ENCODE measurements at places on chromosomes 13 and 19.

DNA sequence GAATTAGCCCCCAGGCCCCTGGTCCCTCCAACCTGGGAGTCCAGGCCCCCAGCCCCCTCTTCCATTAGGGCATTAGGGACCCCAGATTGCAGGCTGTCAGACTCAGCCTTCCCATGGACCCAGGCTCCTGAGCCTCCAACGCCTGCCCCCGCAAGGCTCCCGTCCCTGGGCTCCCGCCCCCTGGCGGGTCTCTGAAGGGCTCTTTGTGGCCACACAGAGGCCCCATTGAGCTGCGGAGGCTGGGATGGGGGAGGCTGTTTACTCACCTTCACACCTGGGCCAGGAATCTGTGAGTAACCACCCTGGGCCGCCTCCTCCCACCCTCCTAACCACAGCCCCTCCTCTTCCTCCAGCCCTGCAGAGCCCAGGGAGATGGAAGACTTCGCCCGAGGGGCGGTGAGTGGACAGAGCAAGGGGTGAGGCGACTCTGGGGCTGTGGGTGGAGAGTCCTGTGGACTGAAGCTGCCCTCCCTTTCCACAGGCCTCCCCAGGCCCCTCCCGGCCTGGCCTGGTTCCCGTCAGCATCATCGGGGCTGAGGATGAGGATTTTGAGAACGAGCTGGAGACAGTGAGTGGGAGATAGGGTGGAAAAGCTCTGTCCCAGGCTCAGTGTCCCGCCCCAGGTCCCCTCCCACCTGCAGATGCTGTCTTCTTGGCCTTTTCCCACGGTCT is 4.9 kb downstream of the ARHGEF1 start:
- peak; percentile 23 for DNase-seq

DNA sequence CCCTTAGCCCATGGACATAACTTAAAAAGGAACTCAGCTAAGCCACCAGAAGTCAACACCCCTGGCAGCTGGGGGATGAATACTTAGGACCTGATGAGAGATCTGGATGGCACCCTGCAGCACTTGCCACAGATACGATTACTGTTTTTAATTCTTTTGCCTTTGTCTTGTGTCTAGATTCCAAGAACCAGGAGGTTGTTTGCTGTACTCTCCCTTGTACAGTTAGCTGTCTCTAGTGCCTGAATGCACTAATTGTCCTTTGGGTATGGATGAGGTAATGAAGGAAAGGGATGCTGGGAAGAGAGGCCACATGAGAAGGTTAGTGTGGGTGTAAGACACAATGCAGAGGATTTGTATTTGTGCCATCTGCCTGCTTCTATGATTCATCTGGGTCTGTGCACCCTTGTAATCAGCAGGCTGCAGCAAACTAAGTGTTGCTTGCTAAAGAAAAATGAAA is 385.8 kb downstream of the KCNRG start:
- DNase-seq, result peak; percentile 5

DNA sequence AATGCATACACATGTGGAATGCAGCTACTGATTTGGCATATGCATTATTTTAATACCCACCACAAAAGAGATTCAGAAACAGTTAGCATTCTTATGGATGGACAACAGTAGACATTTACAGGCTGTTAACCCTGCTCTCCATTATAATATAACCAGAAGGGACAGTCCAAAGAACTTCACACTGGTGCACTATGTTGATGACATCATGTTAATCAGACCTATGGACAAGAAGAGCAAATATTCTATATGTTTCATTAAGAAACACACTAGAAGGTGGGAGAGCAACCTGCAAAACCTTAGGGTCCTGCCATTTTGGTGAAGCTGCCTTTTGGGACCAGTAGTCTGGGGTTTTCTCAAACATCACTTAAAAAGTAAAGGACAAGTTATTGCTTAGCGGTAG is 701.3 kb downstream of the UQCRFS1 start:
- no peak for DNase-seq

DNA sequence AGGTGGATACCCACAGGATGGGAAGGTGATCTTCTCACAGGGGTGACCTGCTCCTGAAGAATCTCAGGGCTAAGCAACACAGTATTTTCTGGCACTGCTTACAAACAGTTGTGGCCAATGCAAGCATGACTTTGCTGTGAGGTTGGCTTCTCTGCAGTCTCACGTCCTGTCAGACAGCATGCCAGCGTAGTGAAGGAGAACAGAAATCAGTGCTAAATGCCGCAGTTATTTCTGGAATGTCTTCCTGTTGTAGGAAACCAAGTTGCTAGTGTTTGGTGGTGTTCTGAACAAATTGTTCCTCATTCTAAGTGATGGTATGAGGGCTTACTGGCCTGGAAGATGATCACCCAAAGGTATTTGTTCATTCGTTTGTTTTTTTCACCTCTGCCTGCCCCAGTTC is 320.1 kb downstream of the MTUS2 start:
- DNase-seq, result peak; percentile 53

DNA sequence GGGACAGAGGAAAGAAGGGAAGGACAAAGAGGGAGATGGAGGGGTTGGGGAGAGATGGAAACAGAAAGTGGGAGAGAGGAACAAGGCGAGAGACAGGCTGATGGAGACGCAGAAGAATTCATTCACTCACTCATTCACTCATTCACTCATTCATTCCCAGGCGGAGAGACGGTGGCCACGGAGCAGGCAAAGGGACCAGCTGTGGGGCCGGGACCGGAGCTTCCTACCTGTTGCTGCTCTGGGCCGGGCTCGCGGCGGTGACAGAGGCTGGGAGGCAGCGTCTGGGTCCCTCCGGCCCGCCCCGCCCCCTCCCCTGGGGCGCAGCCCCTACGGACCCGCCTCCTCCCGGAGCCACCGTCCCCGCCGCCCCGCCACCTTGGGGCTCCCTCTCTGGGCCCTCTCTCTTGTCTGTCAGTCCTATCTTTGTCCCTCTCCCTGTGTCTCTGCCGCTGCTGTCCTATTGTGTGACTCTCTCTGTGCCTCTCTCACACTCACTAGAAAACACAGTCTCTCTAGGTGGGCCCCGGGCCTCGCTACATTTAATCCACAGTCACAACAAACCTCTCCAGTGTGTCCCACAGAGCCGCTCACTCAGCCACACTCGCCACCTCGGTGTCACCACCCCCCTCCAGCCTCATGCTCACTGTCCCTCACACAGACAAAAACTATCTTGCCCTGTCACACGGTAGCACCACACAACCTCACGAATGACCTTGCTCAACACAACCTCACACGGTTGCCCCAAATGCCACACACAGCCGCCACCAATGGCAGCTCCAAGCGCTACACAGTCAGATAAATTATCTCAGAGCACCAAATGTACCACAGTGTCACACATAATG is at the start of gene GNG8:
GNG8 (minus strand) TSS at position 283 of the 842 bp plus-strand sequence. CDS start 1,520 bp downstream, outside the sequence.
- no peak for DNase-seq

- no peak for DNase-seq
Measured at GRCh38 chr13:64255988-64256387, 2840.3 kb upstream of the PCDH20 start.

All from RCC 7860 (cell line).